ENCODE measurements at places on chromosomes 5 and 9. TPM values are rescaled to one million over a fixed set of nuclear protein-coding genes. Genes with fewer than 3 reads are reported as not detected.
A peak's percentile ranks its signal among the peaks of the same experiment; 100 is the strongest.

DNA sequence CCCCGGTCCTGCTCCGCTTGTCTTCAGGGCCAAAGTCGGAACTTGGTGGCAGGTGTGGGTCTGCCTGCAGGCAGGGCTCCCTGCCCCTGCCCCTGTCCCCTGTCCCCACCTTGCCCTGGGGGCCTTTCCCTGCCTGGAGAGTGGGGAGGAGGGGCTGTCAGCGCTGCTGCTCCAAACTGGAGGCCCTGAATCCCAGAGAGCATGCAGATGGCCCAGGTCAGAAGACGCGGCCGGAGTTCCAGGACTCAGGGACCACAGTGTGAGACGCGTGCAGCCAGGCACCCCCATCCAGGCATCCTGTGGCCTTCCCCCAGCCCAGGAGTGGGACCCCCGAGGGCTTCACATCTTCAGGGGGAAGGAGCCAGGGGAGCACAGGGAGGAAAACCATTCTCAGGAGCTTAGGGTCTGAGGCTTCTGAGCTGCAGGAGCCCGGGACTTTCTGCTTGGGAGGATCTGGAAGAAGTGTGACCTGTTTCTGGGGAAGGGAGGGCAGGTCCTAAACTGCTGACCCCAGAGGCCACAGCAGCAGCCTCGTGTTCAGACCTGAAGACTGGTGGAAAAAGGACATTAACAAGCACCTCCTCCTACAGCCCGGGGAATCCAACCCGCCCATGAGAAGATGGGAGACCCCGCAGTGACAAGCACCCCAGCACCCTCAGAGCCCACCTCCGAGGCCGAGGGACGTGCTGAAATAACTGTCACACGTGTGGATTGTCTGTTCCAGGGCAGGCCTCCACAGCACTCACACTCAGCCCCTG lies 38.0 kb downstream of the RASGEF1C start:
- no peak for DNase-seq

DNA sequence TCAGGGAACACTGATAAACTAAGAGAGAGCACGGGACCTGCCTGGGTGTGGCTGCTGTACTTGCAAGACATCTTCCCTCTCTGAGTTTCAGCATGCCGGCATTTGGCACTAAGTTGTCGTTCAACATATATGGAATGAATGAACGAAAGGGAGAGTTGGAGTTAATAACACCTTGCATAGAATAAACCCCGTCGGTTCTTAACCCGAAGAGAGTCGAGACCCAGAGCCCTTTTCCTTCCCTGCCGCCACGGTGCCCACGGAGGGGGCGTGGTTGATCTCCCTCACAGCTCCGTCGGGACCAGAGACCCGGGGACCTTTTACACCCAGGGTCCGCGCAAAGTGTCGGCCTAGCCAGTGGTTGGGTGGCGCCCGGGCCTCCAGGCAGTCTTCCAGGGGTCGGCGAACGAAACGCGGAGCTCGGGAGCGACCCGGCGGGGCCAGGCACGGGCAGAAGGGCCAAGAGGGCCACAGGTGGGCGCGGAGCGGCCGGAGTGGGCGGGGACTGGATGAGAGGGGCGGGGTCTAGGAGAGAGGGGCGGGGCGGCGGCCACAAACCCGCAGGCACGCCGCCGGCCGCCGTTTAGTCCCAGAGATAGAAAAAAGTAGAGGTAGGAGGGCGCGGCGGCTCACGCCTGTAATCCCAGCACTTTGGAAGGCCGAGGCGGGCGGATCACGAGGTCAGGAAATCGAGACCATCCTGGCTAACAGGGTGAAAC lies 735 bp upstream of the RPL26L1 start:
- DNase-seq = peak; percentile 49

DNA sequence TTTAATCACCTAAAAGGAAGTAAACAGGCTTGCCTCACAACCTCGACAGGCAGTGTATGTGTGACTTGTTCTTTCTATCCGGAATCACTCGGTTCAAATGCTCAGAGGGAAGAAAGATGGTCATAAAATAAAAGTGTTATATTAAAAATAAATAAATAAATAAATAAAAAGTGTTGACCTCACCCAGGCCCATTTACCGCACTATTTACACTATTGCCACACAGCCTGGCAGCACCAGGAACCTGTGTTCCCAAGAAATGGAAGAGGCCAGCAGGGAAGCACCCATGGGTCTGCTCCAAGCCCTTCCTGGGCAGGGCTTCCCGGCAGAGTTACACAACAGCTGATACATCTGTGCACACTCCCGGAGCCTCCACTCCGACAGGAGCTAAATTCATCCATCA lies 127.9 kb downstream of the EFNA5 start:
- DNase-seq = no peak

DNA sequence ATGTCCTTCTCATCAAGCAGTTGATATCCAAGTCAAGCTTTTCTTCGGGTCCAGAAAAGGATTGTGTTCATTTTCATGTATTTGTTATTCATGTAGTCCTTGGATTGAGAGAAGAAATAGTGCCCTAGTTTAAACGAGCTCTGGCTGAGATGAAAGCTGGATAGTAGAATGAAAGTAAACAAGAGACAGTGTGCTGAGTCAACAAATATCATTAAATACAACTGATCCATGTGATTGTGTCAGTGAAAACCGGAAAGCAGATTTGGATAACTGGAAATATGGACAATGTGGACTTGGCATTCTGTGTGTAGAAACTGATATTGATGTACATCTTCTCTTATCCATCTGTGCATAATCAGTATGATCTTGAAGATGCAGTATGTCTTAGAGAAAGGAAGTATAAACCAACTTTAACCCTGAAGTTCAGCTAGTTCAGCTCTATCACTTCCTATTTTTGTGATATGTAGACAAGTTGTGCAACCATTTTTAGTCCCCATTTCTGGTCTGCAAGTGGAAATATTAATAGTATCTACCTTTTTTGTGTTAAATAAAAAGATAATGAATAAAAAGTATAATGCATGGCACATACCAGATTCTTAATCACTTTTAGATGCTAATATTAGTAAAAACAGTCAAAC lies 4.4 kb downstream of the MUSK start:
- no peak for DNase-seq

GRCh38 chr9:131387394-131387793 lies 6.5 kb upstream of the PRRC2B start:
- no peak for DNase-seq

DNA sequence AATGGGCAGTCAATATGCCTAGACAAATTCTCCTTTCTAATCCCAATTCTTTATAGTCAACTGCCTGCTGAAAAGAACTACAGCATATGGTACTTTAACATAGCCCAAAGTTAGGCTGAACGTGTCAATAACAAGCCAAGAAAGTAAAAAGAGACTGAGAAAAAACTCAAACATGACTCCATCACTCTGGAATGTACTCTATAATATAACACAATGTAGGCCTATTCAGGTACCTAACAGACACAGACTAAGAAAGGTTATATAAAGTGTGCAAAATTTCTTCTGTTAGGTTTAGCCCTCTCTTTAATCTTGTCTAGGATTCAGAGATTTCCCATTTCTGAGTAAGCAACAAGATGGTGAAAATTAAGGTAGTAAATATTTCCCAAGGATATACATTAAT lies 209.7 kb upstream of the PRR16 start:
- DNase-seq = no peak

DNA sequence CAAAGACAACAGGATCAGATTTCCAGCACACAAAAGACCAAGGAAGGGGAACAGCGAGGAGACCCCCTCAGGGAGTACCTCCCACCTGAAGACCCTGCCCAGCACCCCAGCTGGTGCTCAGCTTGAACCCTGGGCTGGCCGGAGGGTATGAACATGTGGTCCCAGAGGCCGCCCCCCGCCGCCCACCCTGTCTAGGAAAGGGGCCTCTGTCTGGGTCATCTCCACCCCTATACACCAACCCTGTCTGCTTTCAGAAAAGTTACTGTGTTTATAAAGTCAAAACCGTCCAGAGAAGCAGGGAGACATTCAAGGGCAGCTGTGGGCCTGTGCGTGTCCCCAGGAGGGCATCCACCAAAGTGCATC lies 72.2 kb downstream of the ADAMTS2 start:
- no peak for DNase-seq

GRCh38 chr5:20230010-20230409 lies 242.0 kb upstream of the CDH18 start:
- DNase-seq = no peak

- no peak for DNase-seq
Measured at GRCh38 chr5:112656451-112656850, 81.2 kb upstream of the APC start.

DNA sequence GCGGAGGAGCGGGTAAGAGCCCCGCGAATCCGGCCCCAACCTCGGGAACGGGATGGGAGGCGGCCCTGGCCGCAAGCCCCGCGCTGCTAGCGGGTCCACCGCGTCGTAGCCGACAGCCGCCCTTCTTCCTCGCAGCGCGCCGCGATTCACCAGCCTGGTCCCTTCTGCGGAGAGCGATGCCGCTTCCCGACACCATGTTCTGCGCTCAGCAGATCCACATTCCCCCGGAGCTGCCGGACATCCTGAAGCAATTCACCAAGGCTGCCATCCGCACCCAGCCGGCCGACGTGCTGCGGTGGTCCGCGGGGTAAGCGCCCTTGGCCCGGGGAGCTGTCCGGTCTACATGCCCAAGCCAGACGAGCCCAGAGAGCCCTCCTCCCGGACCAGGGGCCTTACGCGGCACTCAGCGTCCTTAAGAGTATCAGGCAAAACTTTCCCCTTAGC lies 335 bp downstream of the ROPN1L start:
- DNase-seq = no peak

DNA sequence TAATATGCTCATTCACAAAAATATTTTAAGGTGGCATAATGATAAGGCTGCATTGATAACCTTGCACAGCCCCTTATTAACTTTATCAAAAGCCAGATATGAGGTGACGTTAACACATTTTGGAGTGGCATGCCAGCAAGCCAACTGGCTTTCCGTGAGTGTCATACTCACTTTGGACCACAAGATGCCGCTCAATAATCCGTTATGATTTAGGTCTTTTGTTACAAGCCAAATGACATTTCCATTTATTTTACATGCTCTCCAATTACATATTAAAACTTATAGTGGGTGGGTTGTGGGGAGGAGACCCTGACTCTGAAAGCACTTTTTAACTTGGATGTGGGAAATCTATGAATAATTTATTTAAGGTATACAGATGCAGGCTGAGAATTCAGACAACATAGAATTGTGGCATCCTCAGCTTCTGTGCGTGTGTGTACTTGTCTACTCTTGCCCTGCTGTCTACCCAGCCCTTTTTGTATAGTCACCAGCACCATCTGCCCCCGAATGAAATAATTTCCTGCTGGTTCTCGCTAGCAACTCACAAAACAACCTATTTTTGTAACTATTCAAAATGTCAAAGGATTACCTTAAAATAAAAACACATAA lies 305.1 kb downstream of the PSAT1 start:
- no peak for DNase-seq

DNA sequence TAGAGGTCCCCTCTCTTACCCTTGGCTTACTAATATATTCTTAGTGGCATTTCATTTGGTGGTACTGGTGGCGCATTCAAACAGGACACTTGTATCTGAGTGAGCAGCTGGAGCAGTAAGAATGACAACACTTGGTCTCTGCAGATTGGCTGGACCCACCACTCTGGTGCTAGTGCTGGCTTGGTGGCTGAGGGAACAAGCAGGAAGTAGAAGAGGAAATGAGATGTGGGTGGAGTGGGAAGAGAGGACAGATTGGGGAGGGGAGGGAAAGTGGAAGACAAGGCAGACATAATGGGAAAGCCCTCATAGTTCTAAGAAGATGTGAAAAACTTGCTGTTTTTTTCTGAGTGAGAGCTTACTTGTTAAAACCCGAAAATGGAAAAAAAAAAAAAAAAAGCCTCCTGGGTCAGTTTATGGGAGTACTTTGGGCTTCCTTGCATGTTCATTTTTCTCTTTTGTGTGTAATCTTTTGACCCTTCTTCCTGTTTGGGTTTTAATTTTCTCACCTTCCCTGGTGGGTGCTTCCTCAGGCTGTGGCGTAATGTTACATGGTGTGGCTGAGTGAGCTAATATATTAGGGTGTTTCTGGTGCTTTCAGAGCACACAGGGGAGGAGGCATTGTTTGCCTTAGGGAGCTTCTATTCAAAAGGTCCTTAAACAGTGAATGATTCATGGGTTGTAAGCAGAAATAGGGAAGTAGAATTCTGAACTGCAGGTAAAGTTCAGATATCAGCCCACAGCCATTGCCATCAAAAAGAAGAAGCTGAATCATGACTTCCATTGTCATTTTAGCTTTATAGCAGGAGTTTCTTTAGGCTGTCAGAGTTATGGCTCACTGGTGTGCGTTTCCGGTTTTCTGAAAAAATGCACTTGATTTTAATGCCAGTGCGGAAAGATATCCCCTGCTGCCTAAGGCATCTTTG lies 52.3 kb downstream of the TLE4 start:
- no peak for DNase-seq

DNA sequence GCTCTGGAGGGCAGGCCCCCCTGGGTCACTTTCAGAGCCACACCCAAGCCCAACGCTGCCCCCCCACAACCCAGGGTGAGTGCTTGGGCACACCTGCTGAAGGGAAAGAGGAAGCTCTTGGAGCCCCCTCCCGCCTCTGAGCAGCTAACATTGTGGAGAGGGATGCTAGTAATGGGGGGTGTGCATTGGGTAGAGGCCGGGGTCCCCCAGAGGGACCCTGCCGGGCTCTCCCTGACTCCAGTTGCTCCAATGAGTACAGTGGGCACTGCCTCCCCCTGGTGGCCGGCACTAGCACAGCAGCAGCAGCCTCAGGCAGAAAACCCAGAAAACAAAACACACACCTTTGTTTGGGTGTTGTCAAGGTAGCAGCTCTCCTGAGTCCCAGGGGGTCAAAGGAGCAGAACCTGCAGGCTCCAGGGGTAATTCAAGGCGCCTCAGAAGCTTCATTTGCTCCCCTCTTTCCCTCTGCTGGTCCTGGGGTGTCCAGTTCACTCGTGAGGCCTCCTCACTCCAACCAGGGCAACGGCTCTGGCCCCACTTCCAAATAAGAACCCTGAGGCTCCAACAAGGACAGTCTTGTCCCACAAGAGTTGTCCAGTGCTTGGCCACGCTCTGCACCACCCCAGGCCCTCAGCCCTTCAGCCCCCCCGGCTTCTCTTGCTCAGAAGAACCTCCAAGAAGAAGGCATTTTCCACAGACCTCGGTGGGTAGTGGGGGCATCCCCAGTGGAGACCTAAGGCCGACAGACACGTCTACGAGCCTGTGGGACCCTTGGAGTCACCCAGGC lies 16.1 kb downstream of the GBGT1 start:
- DNase-seq = peak; percentile 79

- DNase-seq = no peak
Measured at GRCh38 chr9:12853051-12853450, 78.2 kb downstream of the LURAP1L start.

- DNase-seq = no peak
Measured at GRCh38 chr5:32126691-32127090, 47.4 kb downstream of the GOLPH3 start.

Gene STPG3
- total RNA-seq = not detected

Gene ERAP2
- not detected for total RNA-seq

Gene TMEM141
- total RNA-seq = 57.8 TPM

Gene CDO1
- total RNA-seq = 24.6 TPM

Gene CDC20B
- not detected for total RNA-seq

Gene MEGF10
- total RNA-seq = 12.5 TPM

Gene CLK4
- total RNA-seq = 37.9 TPM

Gene PCDHGA5
- 0.71 TPM for total RNA-seq

Gene NR5A1
- total RNA-seq = 0.49 TPM

Gene GMCL2
- total RNA-seq = not detected

Gene RGS3
- total RNA-seq = 44.2 TPM

Data from progenitor cell of endocrine pancreas (in vitro differentiated cells).